ENCODE measurements at places on chromosomes 5 and 9. TPM values are rescaled to one million over a fixed set of nuclear protein-coding genes. Genes with fewer than 3 reads are reported as not detected.

DNA sequence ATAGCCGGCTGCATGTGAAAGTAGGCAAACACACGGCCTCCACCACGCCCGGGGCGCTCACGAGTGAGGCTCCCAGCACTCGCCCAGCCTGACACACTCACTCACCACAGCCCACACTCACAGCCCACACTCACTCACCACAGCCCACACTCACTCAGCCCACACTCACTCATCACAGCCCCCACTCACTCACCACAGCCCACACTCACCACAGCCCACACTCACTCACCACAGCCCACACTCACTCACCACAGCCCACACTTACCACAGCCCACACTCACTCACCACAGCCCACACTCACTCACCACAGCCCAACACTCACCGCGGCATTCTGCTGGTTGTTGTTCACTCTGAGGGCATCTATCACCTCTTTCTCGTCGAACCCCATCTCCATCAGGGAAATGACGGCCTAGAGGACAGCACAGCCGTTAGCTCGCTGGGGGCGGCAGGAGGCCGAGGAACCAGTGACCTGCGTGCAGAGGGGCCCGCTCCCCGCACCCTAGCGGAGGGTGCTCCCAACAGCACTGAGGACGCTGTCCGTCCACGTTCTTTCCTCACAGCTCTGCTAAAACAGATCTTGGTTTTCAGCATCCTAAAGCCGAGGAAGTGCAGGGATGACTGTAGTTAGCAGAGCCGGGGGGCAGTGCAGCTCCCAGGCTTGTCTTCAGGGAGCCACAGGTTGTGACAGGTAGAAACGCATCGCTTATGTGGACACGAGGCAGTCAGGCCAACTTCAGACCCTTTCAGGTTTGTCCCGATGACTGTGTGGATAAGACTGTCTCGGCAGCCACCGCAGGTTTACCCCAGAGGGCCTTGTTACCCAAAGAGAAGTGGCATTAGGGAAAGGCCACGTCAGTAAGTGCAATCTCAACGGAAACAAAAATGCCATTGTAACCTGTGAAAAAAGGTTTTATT, 21.6 kb downstream of the UBAC1 start:
- H3K36me3 ChIP-seq: no peaks in the 10 kb centered on the region
- no peak overlapping the region for H3K4me3 ChIP-seq
- DNase-seq: no peak
- no peaks in the 10 kb centered on the region for H3K27me3 ChIP-seq
- H3K4me1 ChIP-seq: no peaks in the 10 kb centered on the region

The TPPP gene
- total RNA-seq: 2.0 TPM

DNA sequence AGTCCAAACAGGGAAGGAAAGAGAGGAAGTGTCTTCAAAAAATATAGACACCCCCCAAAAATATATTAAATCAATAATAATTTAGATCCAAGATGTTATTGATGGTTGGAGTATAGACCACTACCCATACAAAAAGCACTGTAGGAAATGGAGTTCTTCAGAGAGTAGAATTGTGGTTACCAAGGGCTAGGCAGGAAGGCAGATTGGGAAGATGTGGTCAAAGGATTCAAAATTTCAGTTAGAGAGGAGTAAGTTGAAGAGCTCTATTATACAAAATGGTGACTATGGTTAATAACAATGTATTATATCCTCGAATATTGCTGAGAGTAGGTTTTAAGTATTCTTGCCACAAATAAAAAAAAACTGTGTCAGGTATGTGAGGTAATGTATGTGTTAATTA, 149.4 kb downstream of the CWC27 start:
- H3K4me3 ChIP-seq: no peak overlapping the region
- no peak overlapping the region for H3K27ac ChIP-seq
- H3K27me3 ChIP-seq: no peaks in the 10 kb centered on the region
- DNase-seq: no peak
- H3K36me3 ChIP-seq: no peaks in the 10 kb centered on the region
- no peaks in the 10 kb centered on the region for H3K4me1 ChIP-seq

GRCh38 chr9:70477907-70478480, 63.5 kb upstream of the KLF9 start:
- no peaks in the 10 kb centered on the region for H3K36me3 ChIP-seq
- peaks cover 46% of the 10 kb centered on the region for H3K4me1 ChIP-seq
- peak overlapping the region; percentile 96 for H3K27ac ChIP-seq
- H3K27me3 ChIP-seq: no peaks in the 10 kb centered on the region
- DNase-seq: no peak

- peaks cover 7% of the 10 kb centered on the region for H3K4me1 ChIP-seq
- no peaks in the 10 kb centered on the region for H3K27me3 ChIP-seq
- DNase-seq: peak; percentile 18
- no peak overlapping the region for H3K4me3 ChIP-seq
- H3K27ac ChIP-seq: no peak overlapping the region
Observed at GRCh38 chr5:58764199-58764598, 181.3 kb downstream of the RAB3C start.

- no peaks in the 10 kb centered on the region for H3K36me3 ChIP-seq
- H3K4me1 ChIP-seq: no peaks in the 10 kb centered on the region
- DNase-seq: no peak
- H3K4me3 ChIP-seq: no peak overlapping the region
- H3K27me3 ChIP-seq: no peaks in the 10 kb centered on the region
Observed at GRCh38 chr9:112861638-112862555, 28.8 kb downstream of the SLC46A2 start.

DNA sequence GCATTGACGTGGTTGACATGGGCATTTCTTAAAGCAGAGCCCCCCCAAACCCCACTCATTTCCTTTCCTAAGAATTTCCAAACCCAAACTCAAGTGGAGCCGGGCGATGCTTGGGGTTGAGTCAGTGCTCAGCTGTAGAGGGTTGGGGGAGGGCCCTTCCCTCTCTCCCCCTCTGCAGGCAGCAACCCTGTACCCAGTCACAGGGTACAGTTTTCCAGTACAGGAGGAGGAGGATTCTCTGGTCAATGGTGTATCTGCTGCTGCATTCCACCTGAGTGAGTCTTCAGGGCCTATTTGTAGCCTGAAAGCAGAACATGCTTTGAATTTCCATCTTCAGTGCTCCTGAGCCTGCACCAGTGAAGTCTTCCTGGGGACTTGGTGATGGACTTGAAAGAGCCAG, 55.8 kb downstream of the ENTREP1 start:
- H3K36me3 ChIP-seq: no peaks in the 10 kb centered on the region
- no peaks in the 10 kb centered on the region for H3K27me3 ChIP-seq
- DNase-seq: no peak
- no peak overlapping the region for H3K4me3 ChIP-seq
- H3K4me1 ChIP-seq: no peaks in the 10 kb centered on the region

Measured in hepatocyte (in vitro differentiated cells).